ENCODE measurements at places on chromosomes 5 and 9. TPM values are rescaled to one million over a fixed set of nuclear protein-coding genes. Genes with fewer than 3 reads are reported as not detected.

STOML2 gene
- total RNA-seq, result 258 TPM

TICAM2 gene
- total RNA-seq, result 0.72 TPM

PDCD1LG2 gene
- 0.33 TPM for total RNA-seq

DNA sequence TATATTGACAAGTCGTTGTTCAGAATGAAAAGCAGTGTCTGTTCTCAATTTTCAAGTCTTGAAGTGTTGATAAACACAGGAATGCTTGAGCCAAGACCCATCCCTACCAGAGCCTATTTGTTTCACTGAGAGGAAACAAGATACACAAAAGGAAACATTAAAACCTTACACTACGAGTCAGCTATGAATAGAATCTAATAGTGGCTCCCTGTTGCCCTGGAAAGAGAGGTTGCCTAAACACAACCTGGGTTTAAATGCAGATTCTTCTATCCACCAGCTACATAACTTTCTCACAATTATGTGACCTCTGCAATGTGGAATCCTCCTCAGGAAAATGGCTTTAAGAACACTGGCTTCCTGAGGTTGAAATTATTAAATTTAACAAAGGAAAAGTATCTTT lies 29.1 kb upstream of the BNC2 start:
- no peak for DNase-seq

GRCh38 chr9:116592970-116593369 lies 94.1 kb upstream of the TRIM32 start:
- DNase-seq, result no peak

- no peak for DNase-seq
Observed at GRCh38 chr5:76529464-76530344, 93.5 kb downstream of the F2RL2 start.

LCN9 gene
- not detected for total RNA-seq

DNA sequence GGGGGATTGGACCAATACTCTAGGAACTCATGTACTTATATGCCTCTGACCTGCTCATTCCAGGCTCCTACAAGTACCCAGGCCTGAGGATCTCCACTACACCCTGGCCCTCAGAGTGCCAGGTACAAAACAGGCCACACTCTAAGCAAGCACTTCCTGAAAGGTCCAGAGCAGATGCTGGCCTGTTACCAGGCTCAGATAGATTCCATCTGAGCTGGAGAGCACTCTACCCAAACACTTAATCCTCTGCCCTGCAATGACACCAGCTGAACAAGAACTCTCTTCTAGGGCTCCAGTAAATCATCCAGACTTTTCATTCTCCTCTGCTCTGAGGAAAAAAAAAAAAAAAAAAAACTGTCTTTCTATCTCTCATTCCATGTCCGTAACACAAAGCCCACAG lies 2.9 kb downstream of the P4HA2 start:
- no peak for DNase-seq

ORM1 gene
- total RNA-seq, result not detected

CNTNAP3 gene
- not detected for total RNA-seq

DNA sequence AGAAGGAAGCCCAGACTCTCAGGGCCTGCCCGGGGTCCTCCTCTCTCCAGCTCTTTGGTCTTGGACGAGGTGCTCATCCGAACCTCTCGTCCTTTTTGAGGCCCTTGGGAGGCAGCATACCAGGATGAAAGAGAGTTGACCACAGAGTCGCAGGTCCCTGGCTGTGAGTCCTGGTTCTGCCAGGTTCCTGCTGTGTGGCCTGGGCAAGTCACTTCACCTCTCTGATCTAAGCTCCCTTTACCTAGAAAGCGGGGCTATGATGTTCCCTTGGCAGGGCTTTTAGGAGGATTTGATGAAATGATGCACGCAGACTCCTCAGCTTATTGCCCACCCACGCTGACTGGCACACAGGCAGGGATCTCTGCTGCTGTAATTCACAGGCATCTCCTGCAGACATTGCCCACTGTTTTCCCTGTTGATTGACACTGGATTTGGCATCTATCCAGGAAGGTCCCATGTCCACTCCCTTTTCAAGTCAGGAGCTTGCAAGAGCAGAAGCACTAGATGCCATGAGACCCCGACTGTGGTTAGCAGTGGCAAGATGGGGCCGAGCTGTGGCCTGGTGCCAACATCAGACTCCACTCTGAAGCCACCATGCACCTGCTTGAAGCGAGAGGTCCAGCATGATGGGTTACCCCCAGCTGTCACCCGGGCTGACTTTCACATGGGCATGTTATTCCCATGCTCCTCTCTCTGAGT lies 71.5 kb downstream of the MACROH2A1 start:
- DNase-seq, result no peak

- no peak for DNase-seq
Observed at GRCh38 chr5:171706736-171707441, 78.7 kb upstream of the SMIM23 start.

GRCh38 chr9:98778251-98778650 lies 18.1 kb downstream of the ANKS6 start:
- no peak for DNase-seq

IFNA2 gene
- not detected for total RNA-seq

- no peak for DNase-seq
Observed at GRCh38 chr5:61653807-61654580, 321.9 kb downstream of the ZSWIM6 start.

- DNase-seq, result no peak
Observed at GRCh38 chr5:67267512-67268216, 71.1 kb upstream of the CD180 start.

DNA sequence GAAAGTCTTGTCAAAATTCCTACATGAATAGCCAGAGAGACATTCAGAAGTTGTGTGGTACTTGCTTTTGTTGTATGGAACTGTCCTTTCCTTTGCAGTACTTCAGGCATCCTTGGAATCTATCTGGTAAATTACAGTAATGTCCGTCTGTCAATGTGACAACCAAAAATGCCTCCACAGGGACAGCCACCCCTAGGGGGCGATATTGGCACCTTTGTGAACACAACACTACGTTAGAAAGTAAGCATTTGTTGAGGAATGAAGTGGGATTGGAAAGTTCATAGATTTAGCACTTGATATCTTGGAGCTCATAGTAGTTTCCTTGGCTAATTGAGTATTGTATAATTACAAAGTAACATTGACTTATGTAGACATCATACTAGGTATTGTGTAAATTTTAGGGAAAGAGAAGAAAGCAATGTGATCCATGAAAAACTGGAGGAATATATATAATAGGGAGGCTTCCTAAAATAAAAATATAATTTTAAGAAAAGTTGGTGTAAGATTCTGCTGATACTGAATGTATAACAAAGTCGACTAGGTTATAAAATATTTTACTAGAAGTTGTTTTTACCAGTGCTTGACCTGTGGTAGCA lies 32.7 kb downstream of the TMEFF1 start:
- DNase-seq, result peak; percentile 50

HTR1A gene
- not detected for total RNA-seq

GRCh38 chr5:54309691-54310432 lies 511 bp downstream of the ARL15 start:
- DNase-seq, result no peak

DNA sequence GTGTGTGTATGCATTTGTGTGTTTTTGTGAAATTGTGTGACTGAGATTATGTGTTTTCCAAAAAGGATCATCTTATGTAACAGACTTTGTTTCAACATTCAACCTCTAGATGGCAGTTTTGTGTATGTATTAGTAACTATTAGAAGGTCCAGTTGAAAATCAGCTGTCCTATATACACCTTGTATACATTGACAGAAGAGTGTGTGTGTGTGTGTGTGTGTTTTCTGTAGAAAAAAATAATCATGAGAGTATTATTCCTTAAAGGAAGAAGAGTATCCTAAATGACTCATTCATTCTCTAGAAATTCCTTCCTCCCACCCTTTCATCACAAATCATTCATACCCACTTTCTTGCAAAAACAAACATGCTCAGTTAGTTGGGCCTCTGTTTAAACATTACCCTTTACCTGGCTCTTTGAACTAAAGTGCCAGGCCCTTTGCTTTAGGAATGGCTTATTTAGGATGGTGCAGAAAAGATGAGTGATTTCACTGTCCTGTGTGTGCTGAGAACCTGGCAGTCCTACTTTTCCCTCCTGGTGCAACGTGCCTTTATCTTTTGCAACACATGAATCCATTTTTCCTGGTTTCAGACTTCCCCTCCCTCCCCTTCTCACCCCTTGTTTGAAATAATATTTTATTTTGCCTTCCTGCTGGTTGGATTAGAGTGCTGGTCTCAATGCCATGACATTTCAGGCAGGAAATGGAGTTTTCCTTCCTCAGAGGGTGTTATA lies 152.2 kb downstream of the ARHGAP26 start:
- DNase-seq, result no peak
